ENCODE measurements at places on chromosomes 5 and 9.

DNA sequence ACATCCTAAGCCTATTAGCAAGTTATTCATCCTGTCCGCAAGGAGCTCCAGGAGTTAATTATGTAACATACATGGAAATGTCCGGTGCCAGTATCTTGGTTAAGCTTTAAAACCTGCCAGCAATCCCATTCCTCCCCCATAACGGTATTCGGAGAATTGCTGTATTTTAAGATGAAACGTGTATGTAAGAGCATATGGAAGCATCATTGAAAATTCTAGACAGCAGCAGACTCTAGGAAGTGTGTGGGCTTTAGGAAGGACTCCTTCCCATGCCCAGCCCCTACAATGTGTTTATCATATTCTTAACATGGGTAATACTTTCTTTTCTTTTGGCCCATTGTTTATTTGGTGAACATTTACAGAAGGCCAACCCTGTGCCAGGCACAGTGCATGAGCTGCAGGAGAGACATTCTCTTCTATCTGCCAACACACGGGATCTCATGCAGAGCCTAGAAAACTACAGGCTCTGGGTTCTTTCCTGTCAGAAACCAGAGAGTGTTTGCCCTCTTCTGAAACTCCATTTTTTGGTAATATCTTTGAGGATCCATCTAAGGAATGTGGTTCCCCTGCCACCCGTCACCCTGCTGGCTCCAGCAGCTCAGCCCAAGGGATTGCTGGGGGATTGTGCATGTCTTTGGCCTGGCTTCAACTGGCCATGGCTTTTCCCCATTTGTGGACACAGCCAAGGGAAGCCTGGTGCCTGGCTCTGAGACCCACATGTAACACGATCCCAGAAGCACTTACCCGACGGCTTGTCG, 15.1 kb downstream of the ANGPTL2 start:
- DNase-seq: peak; percentile 62

DNA sequence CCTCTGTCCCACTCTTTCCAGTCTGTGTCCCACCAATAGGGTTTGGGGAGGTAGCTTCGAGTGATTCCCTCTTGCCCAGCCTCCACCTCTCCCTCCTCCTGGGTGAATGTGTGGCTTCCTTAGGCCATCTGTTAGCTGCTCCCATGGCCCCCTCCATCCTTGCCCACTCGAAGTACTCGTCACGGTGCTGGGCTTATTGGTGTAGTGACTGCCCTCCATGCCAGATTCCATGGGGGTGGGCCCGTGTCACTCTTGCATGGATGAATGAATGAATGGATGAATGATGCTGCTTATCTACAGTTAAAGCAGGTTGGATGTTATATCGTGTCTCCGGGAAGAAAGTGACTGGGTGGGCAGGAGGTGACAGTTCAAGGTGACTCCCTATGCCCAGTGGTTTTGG, 19.1 kb downstream of the HMCN2 start:
- no peak for DNase-seq

GRCh38 chr9:98747476-98747875, 38.7 kb upstream of the GABBR2 start:
- no peak for DNase-seq

DNA sequence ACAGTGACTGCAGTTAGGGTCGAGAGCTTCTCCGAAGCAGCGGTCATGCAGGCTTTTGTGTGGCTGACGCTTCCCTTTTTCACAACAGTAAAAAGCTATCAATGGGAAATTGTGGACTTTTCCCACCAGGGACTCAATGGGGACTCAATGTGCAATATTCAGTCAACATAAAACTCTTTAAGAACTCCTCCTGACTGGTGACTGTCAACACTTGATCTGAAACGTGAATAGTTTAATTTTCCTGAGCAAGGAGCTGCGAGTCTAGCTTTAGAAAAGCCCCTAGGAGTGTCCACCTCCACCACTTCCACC, 28.7 kb downstream of the EXOC3 start:
- DNase-seq: no peak

DNA sequence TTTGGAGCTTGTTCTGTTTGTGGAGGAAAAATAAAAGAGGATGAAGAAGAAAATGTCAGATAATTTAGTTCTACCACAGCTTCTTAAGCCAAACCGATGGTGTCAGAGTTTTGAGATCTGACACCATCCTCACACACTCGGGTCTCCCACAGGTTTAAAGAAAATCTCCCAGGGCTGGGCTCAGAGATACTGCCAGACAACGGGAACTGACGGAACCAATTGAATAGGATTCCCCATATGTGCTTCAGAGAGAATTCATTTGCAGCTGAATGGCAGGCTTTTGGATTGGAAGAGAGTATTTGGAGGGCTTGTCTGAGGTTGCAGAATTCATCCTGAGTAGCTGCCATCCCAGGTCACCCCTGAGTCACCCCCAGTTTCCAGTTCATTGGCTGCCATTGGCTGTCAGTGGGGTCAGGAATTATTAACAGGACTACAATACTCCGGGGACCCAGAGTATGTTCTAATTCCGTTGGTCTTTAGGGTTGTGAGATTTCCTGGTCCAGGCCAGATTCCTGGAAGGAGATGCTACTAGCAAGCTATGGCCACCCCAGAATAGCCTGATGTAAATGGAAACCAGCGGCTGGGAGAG, 131.3 kb downstream of the PDZD2 start:
- DNase-seq: no peak

DNA sequence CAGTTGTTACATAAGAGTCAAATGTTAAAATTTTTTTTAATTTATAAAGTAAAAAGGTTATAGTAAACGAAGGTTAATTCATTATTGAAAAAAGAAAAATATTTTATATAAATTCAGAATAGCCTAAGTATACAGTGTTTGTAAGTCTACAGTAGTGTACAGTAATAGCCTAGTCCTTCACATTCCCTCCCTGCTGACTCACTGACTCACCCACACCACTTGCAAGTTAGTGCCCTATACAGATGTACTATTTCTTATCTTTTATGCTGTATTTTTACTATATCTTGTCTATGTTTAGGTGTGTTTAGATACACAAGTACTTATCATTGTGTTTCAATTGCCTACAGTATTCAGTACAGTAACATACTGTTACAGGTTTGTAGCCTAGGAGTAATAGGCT, 57.6 kb downstream of the MAMDC2 start:
- no peak for DNase-seq

DNA sequence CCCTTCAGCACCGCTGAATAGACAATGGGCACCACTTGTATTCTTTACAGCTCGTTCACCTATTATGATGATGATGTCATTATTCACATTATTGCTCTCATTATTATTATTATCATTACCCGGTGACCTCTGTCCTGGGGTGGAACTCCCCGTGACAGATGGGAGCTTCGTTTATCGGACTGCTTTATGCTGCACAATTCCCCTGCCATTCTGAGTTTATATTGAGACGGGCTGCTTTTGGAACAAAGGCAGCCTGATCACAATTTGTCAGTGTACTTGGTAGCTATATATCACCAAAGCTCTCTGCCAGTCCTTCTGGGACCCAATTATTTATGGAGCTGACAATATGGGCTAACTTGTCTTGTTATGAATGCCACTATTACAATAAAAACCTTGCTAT, 1145.6 kb upstream of the WWC1 start:
- DNase-seq: no peak

GRCh38 chr5:66516550-66516949, 79.6 kb upstream of the MAST4 start:
- no peak for DNase-seq

DNA sequence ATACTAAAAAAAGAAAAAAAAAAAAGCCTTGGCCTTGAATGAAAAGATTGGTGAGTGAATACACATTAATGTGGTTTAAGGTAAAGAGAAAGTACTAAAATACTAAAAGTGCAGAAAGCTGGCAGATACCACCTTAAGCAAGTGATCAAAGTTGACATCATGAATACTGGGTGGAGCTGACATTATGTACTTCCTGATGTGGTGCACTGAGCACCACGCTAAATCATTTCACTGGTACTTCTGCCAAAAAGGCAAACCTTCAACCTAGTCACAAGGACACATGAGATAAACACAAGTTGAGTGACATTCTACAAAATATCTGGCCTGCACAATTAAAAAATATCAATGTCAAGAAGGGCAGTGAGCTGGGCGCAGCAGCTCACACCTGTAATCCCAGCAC, 33.8 kb upstream of the PANK3 start:
- DNase-seq: no peak

GRCh38 chr5:157855404-157855994, 3.4 kb downstream of the CLINT1 start:
- no peak for DNase-seq

DNA sequence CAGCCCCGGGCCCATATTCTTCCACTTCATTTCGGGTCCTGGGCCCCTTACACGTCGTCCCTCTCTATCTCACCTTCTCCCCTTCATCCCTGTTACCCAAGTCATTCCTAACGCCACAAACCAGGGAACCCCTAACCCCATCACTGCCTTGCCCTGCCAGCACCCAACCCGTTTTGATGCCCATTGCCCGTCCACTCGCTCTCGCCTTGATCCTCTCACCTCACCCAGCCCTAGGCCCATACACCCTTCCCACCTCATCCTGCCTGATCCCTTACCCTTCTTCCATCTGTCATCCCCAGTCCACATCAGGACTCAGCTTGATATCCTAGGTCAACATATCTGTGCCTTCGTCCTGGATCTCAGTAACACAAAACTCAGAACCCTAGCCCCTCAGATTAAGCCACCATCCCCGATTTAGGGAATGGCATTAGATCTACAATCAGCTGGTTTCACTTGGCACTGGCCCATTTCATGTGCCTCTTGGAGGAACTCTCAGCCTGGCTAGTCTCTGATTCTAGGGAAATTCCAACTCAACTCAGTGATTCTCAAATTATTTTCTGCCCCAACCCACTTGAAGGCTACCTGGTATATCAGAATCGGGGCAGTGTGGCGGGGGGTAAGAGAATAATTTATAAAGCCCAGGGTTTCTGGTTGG, 489 bp downstream of the CHMP5 start:
- no peak for DNase-seq

- DNase-seq: no peak
These were observed 20.7 kb downstream of the COL5A1 start for GRCh38 chr9:134662143-134662876.

- no peak for DNase-seq
These were observed 128.8 kb upstream of the MAP3K1 start for GRCh38 chr5:56686337-56687195.

GRCh38 chr9:18260521-18260920, 213.4 kb upstream of the ADAMTSL1 start:
- no peak for DNase-seq

- no peak for DNase-seq
These were observed 255.3 kb upstream of the GRIN3A start for GRCh38 chr9:101993771-101994170.

DNA sequence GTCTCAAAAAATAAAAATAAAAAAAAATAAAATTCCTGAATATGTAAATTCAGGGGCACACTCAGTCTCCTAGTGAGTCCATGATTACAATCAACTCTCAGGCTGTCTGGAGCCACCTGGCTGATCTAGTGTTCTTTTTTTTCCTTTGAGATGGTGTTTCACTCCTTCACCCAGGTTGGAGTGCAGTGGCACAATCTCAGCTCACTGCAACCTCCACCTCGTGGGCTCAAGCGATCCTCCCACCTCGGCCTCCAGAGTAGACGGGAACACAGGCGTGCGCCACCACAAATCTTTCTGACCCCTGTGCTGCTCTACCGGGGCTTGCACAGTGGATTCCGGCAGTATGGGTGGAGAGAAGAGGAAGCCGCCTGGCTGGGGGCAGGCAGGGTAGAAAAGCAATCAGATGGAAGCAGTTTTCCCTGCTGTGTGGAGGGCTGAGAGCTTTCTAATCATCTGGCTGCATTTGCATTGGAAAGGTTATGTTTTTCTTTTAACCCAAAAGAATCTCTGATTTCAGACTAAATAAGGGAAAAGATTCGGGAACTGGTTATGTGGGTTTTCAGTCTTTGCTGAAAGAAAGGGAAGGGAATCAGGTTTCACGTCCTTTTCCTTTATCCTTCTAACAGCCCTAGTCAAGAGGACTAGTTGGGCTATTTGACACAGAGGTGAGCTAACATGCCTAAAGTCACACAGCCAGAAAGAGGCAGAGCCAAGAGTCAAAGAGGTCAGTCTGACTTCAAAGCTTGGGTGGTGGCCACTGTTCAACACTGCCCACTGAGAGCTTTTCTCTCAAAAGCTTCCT, 26.3 kb upstream of the CORO2A start:
- no peak for DNase-seq

All from C1 segment of cervical spinal cord (tissue), 14 donors.